Stimulated activated CD8-positive, alpha-beta memory T cell treated with anti-CD3 and anti-CD28 coated beads, Interleukin-7, amount 100 ng/mL, for 4 hours (primary cell): ENCODE measurements at places on chromosomes 2 and 18.

GRCh38 chr2:166727095-166727494, 161.2 kb upstream of the XIRP2 start:
- DNase-seq: no peak

GRCh38 chr2:162002623-162003235, 71.3 kb downstream of the DPP4 start:
- no peak for DNase-seq

DNA sequence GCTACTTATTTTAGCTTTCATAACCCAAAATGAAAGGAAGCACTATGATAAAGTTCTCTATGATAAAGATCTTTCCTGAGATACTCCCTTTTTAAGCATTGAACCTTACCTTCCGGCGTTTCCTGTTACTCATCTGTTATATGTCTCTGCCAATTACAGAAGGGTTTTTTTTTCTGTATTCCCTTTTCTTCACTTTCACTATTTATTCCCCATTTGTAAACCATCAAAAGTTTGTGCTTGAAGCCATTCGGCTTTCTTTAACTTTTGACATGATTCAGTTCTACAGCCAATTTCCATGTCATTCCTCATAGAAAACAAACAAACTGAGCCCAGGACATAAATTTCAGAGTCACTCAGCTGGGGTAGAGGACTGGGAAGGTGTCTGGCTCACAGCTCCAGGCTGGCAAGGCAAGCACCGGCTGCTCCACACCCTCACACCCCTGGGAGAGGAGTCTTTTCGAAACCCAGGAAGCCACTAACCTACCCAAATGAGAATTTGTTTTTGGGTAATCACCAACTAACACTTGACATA, 429.4 kb upstream of the TRIB2 start:
- no peak for DNase-seq

DNA sequence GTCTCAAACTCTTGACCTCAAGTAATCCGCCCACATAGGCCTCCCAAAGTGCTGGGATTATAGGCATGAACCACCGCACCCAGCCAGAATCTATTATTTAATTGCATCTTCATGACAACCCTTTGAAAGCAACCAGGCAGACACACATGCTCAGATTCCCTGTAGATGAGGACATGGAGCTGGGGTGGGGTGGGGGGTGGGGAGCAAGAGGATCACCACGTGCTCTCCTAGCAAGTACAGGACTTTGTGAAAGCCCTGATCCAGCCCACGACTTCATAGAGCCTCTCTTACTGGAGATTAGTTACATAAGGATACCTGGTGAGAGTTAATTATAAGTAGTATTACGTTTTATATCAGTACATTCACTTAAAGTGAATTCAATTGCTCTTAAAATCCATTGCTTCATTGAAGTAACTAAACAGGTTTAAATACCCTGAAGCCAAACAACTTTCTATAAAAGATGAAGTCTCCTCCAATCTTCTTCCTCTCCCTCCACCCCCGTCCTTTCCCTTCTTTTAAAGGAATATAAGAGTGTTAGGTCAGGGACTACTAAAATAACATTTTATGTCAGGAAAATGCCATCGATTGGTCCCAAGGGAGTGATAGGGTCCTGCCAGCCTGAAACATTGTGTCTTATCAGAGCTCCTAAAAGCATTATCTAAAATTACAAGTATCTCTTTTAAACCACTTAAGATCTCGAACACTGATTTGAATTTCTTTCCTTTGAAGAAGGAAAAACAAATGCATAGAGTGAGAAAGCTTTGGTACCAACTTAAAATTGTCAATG, 123.9 kb downstream of the EPHA4 start:
- DNase-seq: no peak

DNA sequence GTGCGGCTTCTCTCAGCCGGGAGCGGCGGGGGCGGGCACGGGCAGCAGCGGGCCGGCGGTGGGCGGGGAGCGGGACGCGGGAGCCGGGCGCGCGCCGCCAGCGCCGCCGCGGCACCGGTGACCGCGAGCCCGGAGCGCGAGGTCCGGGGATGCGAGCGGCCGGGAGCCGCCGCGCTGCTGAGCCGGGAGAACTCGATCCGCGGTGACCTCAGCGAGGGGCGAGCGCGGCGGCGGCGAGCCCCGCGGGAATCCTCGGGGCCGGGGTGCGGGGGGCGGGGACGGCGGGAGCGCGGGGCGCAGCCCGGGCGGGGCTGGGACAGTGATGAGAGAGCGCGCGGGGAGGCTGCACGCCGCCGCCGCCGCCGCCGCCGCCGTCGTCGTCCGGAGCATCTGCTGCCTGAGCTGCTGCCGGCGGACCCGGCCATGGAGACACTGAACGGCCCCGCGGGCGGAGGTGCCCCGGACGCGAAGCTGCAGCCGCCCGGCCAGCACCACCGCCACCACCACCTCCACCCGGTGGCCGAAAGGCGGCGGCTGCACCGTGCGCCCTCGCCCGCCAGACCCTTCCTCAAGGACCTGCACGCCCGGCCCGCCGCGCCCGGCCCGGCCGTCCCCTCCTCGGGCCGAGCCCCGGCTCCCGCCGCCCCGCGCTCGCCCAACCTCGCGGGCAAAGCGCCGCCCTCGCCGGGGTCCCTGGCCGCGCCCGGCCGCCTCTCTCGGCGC, at the start of gene MTCL1:
Gene MTCL1, plus strand, starts transcription at position 319 of the 723 bp plus-strand sequence. Its CDS starts 105 bp downstream, at position 424.
- DNase-seq: no peak

GRCh38 chr18:22975508-22975907, 42.4 kb downstream of the RBBP8 start:
- no peak for DNase-seq

DNA sequence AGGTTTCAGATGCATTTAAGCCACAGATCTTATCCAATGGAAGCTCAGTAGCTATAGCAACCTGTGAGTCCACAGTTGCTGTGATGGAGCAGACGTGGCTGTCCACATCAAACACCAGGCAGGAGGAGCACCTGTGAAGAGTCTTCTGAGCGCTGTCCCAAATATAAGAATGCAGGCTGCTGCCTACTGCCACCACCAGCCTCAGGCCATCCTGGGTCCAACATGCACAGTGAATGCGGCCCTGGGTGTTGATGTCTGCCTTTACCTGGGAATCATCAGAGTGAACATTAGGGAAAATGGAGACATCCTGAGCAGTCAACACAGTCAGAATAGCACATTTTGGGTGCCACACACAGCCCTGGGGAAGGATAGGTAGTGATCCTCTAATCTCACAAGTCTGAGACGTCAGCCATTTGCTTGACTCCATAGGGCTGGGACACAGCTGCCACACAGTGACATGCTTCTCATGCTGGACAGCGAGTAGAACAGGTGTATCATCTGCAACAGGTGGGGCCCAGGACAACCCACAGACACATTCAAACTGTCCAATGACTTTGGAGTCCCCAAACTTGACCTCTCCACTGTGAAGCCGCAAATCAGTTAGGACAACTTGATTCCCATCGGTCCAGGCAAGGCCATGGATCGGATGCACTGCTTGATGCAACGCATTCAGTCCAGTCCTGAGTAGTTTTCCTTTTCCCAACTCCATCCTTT, 8.2 kb downstream of the WDCP start:
- DNase-seq: no peak

DNA sequence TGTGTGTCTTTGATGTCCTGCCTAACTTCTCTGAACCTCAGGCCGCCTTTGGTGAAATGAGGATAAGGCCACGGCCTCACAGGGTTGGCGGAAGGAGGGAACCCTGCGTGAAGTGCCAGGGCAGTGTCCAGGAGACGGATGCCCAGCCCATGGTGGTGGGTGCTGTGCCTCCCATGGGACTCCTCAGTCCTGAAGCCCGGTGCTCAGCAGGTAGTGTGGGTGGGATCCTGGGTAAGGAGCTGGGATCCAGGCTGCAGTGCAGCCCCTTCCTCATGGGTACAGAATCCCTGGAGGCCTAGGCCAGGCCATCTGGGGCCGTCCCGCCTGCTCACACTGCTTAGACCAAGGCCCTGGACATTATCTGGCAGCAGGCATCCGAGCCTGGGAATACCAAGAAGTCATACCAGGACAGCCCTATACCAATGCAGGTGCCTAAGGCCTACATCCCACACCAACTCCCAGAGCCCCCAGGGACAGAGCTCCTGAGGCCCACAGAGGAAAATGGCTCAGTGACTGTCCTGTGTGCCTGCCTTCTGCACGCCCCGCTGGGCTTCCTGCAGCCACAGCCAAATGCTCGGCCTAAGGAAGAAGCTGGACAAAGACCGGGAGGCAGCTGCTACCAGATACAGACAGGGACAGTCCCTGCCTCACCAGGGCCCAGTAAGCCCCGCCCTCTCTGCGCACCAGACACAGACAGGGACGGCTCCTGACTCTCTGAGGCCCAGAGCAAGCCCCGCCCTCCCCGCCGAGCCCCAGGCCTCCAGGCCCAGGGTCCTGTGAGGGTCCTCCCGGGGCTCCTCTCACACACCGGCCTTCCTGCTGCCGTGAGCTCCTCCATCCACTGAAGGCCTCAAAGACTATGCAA, 78.0 kb downstream of the NDUFA10 start:
- DNase-seq: no peak

DNA sequence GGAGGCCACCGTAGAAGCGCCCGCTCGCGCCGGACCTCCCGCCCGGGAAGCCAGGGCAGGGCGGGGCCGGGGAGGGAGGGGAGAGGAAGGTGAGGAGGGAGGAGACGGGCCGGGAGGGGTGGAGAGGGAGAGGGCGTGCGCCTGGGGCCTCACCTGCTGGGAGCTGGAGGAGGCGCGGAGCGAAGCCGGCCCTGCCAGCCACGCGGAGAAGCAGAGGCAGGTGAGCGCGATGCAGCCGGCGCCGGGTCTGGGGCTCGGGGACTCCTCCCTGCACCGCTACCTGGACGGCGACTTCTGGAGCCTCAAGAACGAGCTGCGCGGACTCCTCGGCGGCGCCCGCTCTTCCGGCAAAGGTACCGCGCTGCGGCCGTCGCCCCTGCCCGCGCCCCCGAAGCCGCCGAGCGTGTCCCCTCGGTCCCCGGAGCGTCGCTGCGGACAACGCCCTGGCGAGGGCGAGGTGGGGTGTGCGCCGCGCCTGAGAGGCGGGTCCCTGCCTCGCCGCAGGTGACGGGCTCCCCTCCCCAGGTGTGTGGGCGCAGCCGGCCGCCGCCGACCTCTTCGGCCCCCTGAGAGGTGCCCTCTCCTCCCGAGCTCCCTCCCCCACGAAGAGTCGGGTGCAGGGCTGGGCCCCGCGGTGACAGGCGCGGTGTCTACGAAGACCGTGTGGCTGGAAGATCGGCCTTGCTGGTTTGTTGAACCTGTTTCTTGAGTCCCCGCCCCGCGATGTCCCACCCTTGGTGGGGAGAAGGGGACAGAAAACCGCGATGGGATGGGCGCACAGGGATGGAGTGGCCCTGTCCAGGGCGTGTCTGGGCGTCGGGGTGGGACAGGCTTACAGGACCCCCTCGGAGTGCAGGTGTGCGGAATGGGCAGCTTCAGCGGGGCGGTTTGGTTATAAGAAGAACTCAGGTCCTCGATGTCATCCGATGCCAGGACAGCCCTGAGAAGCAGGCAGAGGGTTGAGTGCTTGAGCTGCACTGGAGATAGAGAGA, at the start of gene ACOXL:
Gene ACOXL, plus strand, starts transcription at position 152 of the 992 bp plus-strand sequence. CDS start 35,817 bp downstream, outside the sequence.
- no peak for DNase-seq

GRCh38 chr18:49021433-49022129, 70.8 kb upstream of the SMAD7 start:
- peak; percentile 28 for DNase-seq

DNA sequence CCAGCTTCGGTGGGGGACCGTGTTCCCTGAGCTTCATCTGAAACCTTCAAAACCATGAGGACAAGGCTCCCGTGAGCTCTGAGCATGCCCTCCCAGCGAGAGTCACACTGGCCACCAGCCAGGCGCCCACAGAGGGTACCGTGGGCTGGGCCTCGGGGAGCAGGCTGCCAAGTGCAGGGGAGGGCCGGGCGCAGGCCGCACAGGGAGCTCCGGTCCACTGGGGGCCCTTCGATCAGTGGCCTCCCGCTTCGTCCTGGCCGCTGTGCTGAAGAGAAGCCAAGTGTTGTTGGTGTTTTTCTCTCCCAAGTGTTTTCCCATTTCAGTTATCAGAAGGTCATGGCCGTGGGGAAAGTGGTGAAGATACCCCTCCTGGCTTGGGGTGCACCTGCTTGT, 144.4 kb downstream of the PTGR3 start:
- DNase-seq: no peak
